ENCODE measurements at places on chromosomes 2 and 18.

DNA sequence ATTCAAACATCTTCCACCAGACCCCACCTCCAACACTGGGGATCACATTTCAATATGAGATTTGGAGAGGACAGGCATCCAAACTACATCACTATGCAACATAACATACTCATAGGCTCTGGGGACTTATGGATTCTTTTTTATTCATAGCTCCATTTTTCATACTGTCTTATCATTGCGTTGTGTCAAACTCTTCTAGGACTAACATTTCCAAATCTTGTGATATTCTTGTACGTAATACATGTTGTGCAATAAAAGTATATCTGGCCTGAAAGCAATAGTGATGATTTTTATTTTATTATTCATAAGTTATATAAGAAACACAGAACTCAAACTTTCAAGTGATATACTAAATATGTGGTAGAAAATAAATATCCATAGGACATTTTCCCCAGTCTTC lies 60.6 kb upstream of the ACTR3 start:
- DNase-seq: no peak

GRCh38 chr18:51068105-51068504 lies 38.1 kb downstream of the SMAD4 start:
- DNase-seq: no peak

GRCh38 chr2:3595985-3596384 lies 1.1 kb downstream of the COLEC11 start:
- peak; percentile 87 for DNase-seq

DNA sequence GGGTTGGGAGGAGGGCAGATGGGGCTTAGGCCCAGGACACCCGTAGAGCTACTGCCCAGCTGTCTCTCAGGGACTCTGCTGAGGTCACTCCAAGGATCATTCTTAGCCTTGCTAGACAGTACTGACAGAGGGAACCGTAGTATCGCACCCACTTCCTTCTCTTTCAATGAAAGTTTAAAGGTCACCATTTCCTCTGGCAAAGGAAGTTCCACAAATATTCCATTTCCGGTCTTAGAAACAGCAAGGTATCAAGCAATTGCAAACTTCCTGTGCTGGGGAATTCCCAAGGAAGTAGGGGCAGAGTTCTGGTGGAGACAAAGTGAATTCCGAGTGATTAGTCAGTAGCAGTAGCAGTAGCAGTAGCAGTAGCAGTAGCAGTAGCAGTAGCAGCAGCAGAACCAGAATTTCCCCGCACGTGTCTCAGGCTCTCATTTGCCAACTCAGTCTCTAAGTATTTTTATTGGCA lies 24.7 kb downstream of the IL1B start:
- DNase-seq: no peak

DNA sequence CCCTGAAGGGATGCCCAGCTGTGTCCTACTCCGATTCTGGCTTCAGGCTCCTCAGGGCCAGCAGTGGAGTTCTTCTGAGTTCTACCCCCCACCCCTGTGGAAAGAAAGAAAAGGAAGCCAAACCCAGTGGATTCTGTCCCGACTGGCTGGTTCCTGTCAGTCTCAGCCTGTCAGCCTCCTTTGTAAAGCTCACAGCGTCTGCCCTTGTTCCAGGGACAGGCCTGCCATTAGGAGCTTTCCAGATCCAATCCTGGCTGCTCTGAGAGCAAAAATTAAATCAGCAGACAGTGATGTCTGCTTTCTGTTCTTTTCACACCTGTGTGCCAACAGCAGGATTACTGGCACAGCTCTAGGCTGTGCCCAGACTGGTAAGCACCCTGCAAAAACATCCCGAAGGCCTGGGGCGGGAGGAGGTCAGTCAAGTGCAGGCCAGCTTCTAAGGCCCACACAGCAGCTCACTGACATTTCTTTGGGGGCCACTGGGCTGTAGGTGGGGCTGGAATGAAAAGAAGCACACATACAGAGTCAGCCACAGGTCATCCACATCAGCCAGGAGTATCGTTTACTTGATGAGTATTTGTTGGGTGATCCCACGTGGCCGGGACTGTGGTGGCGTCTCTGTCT lies 69.1 kb downstream of the EHD3 start:
- no peak for DNase-seq

DNA sequence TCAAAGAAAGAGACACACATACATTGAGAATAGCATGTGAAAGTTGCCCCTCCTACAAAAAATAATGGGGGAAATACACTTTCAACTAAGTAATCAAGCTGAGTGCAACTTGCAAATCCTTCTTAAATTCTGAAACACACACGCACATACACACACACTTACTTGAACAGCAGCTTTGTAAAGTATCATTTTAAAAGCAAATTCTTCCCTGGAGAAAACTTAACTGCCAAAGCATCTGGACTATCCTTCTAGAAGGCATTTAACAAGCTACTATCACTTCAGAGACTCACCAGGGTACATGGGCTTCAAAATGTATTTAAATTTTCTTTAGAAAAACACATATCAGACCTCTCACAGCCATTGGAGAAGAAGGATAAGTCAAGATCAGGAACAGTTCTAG lies 15.3 kb downstream of the GAREM1 start:
- no peak for DNase-seq

DNA sequence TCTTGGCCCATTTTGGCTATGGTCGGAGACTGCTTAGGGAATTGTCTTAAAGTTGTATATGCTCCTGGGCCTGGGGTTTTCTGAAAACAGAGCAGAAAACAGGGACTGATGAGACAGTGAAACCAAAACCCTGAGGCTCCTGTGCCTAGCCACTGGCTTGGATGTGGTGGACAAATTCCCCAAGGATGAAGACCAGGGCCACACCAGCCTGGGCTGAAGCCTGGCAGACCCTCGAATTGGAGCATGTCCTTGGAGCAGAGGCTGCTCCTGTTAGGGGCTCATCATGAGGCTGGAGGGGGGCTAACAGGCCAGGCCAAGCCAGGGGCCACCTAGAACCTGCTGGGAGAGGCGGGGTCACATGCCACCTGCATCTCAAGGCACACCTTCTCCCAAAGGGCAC lies 68.1 kb downstream of the STPG4 start:
- no peak for DNase-seq

DNA sequence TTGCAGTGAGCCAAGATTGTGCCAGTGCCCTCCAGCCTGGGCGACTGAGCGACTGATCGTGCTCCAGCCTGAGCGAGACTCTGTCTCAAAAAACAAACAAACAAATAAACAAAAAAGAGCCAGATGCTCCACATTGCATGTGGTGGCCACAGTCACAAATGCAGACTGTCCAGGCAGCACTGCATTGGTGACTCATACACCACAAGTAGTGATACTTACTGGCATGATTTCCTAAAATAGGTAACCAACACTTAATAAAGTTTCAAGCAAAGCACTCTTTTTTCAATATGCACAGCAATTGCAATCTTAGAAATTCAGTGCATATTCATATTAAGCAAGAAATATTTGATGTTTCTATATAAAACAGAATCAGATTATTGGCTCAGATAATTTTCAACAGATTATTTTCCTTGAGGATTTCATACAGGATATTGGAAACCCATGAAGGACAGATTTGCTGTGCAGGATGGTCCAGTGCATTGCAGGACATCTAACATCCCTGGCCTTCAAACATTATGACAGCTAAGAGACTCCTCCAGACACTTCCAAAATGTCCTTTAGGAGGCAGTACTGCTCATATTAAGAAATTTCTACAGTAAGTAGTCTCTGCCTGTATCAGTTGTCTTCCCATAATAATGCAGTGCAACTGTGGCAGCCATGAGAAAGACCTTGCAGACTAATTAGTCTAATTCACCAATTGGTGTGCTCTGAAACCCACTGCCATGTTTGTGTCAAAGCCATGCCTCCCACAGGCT lies 10.5 kb upstream of the SLC1A4 start:
- no peak for DNase-seq

- DNase-seq: no peak
Measured at GRCh38 chr2:240906141-240906910, at the start of gene CROCC2. Gene CROCC2 (plus strand): TSS chr2:240906336. CDS start chr2:240906514, 178 bp downstream.

DNA sequence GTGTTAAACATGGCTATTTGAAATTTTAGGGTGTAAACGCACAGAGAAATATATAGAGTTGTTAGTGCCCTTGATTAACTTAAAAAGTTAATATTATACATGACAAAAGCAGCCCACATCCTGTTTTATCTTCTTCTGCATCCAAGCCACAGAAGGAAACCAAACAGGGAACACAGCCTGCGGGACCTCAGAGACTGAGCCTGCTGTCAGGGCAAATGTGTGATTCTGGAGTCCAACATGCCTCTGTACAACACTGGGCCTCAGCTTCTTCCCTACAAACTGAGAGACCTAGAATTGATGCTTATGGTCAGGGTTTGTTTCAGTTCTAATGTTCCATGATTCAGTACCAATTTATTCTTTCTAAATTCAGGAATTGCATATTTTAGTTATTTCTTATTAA lies 404.7 kb downstream of the FBXO15 start:
- DNase-seq: no peak

GRCh38 chr2:202442882-202443281 lies 66.8 kb downstream of the BMPR2 start:
- DNase-seq: no peak

GRCh38 chr2:239053801-239054503 lies 206.1 kb downstream of the TWIST2 start:
- DNase-seq: no peak

DNA sequence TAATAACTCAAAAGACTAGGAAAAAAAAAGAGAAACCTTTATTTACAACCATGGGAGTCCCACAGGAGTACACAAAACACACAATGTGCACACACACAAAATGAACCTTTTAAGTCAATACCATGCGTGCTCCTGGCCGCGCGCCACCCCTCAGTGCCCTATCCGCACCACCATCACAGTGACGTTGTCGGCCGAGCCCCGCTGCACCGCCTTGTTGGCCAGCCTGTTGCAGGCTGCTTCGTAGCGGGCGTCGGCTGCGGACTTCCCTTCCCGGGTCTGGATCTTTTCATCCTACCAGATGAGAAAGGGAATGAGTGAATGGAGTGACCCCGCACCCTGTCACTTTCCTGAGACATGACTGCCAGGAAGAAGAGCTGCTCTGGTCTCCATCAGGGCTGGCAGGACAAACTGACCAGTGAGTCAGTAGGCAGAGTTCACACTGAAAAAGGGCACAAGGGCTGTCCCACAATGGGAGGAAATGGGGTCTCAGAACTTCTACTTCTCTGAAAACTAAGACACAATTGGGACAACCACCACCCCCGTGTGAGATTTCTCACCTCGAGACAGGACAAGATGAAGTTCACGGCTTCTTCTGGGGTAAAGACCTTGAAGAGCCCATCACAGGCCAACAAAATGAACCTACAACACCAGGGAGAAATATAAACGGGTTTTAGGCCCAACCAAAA lies 11.8 kb downstream of the ERFE start:
- no peak for DNase-seq

- no peak for DNase-seq
Measured at GRCh38 chr2:55164534-55165480, 67.3 kb downstream of the CLHC1 start.

DNA sequence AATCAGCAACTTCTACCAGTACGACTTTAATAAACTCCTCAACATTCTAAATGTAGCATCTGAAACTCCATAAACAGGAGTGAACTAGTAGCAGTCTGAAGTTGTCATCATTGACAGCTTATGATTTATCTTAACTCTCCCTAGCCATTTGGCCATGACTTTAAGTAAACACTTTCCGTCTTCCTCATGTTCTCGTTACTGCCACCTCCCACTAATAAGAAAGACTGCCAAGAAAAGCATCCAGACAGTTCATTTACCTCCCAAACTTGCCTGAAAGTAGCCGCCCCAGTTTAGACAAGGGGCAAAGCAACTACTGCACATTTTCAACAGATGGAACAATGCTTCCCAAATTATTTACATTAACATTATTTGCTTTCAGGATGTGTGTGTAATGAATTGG lies 287.5 kb downstream of the OSR1 start:
- no peak for DNase-seq

DNA sequence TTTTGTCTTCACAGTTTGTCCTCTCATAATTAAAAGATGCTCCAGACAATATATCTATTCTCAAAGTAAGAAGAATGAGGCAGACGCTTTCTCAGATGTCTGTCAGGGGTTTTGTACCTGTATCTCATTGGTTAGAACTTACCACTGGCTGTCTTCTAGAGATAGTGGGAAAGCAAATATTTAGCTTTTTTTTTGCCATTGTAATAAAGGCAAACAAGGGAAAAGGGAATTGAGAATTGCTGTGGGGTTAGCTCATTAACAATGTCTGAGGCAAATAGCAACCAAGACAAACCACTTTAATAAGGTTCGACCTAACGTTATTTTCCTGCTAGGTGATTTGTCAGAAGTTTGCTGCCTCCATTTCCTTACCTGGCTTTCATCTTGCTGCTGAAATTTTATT lies 30.0 kb downstream of the ZNF638 start:
- peak; percentile 15 for DNase-seq

GRCh38 chr2:208638059-208638458 lies 231.5 kb downstream of the PTH2R start:
- no peak for DNase-seq

DNA sequence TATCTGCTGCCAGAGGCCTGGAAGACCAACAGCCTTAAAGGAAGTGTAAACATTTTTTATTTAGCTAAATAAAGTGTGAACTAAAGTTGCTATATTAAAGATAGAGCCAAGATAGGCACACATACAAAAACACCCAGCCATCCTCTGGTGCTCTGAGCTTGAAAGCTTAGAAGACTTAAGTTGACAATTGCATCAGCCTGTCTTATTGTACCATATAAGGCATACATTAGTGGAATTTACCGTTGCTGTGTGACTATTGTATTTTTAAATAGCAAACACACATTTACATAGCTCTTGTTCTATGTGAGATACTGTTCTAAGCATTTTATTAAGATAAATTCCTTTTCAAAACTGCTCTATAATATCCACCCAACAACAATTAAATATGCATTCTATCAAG lies 736.6 kb upstream of the ZEB2 start:
- DNase-seq: no peak

DNA sequence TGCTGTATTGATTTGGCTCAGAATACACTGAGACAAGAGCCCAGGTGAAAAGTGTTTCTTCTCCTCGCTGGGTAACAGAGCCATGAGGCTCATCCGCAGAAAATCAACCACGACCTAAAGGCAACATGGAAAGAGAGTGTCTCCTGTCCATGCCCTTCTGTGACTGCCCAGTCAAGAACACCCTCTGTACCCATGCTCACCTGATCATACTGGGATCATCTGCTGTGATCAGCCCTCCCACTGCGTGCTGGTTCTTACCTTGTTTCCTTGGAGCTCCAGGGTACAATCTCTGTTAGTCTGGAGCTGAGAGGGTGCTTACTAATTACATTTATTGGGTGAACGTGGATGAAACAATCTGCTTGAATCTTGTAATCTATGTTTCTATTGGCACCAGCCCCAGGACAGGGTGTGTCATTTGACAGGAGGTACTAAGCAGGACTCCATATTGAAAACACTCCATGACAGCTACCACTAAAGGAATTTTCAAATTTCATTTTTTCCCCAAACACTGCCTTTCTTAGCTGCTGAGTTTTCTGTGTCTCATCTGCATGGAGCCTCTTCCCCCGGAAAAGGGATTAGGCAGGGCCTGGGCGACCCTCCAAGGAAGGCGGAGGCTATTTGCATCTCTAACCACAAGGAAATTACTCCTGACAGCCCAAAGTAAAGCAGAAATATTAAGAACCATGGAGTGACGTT lies 39.7 kb upstream of the GRP start:
- no peak for DNase-seq

Measured in GM13977 (cell line).